HAP-1 (cell line): ENCODE measurements at places on chromosomes 11 and 22.
A peak's percentile ranks its signal among the peaks of the same experiment; 100 is the strongest.

DNA sequence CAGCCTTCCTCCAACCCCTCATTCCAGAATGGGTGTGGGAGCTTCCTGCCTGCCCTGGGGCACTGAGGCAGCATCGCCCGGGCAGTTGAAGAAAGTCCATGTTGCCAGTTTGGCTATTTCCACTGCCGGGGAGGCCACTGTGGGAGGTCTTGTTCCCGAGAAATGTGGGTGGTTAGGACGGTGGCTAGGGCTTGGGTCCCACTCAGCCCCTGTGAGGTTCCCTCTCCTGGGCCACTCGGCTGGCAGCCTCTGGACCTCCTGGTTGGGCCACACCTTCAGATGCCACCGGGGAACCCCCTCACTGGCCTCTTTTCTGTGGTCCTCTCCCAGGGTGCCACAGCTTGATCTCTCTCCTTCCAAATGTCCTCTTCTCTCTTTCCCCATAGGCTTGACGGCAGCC lies 5.1 kb upstream of the PPP6R3 start:
- no peak for DNase-seq

GRCh38 chr11:22869325-22869724 lies 9.1 kb upstream of the CCDC179 start:
- no peak for DNase-seq

GRCh38 chr11:27213232-27213660 lies 149.8 kb downstream of the CCDC34 start:
- peak; percentile 71 for DNase-seq

GRCh38 chr11:22433094-22433455 lies 94.9 kb downstream of the SLC17A6 start:
- no peak for DNase-seq

DNA sequence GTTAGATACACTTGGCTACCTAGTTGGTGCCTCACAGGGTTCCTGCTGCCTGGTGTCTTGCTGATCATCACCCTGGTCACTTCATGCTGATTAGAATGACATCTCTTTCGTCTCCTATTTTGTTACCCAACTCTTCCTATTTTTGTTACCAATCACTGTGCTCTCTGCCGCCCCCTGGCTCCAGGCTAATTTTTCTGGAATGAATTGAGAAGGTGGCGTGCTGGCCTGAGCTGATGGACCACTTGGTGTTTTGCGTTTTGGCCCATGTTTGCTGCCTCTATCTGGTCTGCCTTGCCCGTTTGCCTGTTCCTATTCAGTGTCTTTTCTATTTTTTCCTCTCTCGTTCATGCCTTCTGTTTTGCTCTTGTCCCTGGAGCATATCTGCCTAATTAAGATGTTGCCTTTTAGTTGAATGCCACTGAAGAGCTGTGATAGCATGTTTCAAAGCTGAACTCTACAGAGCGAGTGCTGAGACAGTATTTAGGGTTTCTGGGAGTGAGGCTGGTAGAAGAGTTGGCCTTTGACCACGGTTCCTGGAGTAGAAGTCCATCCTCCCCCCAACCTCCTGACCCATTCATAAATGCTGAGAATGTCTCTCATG lies 5.9 kb upstream of the ATF4 start:
- no peak for DNase-seq

- DNase-seq: no peak
These were observed 26.1 kb upstream of the CARD16 start for GRCh38 chr11:105071089-105071732.

- DNase-seq: no peak
These were observed 1.4 kb upstream of the EMSY start for GRCh38 chr11:76443268-76443980.

- no peak for DNase-seq
These were observed 13.2 kb upstream of the SYVN1 start for GRCh38 chr11:65147352-65148075.

GRCh38 chr11:104837969-104838639 lies 60.2 kb downstream of the CASP12 start:
- DNase-seq: no peak

- no peak for DNase-seq
These were observed 63.5 kb upstream of the FDX1 start for GRCh38 chr11:110366291-110366690.

GRCh38 chr22:29016067-29016938 lies 45.3 kb downstream of the C22orf31 start:
- no peak for DNase-seq

DNA sequence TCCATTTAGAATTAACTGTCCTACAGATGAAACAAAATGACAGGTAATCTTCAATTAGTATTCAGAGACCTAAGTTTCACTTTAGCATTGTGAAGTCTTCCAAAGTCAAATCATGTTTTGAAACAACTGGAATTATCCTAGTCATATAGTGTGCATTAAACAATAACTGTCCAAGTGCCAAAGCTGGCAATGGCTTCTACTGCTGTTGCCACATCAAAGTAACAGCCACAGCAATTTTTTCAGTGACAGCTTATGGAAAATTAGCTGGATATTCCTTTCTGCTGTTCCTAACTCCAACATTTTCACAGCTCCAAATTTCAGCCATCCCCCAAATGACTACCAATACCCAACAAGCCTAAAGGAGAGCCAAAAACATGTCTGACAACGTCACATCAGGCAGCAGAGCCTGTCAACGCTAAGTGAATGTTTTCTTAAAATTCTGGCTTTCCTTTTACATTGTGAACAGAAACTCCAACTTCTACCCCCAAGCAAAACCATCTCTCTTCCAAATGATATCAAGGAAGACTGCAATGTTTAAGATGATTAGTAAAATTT lies 45.3 kb upstream of the CCDC34 start:
- DNase-seq: no peak

DNA sequence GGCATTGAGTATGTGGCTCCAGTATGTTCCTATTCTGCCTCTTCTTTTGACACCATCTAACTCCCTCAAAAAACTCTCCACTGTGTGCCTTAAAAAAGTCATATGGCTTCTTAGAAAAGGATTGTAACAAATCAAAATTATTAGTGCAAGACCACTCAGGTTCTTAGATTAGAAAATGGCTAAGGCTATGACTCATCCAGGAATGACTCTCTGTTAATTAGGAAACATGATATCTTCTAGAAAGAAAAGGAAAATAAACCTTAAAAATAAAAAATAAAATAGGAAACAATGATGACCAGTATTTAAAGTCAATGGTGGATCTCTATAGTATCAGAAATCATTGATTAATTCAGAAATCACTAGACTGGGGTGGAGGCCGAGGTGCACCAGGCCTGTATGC lies 21.7 kb downstream of the SLC25A17 start:
- DNase-seq: no peak

DNA sequence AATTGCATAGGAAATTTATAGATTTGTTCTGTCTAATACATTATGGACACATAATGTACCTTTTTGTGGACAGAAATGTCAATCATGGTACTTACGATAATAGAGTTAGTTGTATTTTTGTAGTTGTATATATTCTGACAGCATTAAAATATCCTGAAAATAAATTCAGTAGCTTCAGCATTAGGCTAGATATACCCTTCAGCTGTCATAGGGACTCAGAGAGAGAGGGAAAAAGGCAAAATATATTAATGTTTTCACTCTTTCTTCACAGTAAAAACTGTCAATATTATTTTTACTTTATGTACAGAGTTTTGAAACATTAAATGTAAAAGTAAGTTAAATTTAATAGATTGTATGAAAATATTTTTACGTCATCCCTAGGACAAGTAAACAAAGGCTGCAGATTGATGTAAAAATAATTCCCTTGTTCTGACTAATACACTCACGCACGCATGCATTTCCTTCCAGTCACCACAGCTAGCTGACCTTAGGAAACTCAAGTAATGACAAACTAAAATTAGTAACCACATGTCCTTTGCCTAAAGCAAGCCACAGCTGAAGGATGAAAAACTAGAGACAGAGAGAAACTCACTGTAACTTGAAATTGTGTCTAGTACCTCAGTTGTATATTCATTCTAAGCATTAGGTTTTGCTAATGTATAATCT lies 104.7 kb upstream of the CARD18 start:
- no peak for DNase-seq

- no peak for DNase-seq
These were observed 119.2 kb downstream of the SPON1 start for GRCh38 chr11:14081581-14082231.

- no peak for DNase-seq
These were observed 1120.7 kb downstream of the LRRC4C start for GRCh38 chr11:40338739-40339138.

DNA sequence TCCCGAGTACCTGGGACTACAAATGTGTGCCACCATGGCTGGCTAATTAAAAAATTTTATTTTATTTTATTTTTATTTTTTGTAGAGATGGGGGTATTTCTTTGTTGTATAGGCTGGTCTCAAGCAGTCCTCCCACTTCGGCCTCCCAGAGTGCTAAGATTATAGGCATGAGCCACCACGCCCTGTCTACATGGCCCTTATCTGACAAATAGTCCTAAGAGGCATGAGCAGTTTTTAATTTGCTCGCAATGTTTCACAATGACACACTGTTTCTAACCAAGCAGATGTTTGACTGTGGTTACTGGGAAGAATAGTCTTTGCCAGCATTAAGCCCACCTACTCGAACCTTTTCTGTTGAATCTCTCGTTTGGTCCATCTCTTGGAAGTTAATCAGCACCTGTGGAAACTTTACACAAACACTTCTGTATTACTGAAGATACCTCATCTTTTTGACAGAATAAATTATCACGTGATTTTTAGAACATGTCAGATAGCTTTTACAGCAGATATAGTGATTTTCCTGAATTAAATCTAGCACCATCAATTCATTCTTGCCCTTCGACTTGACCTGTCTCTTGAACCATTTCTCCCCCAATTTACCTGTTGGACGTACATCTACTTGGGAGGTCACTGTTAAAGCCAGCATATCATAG lies 71.4 kb downstream of the MTMR3 start:
- no peak for DNase-seq

GRCh38 chr11:66116576-66117361 lies 46.7 kb downstream of the PACS1 start:
- DNase-seq: no peak

GRCh38 chr11:97345032-97345431 lies 955.2 kb downstream of the JRKL start:
- DNase-seq: no peak

- no peak for DNase-seq
These were observed 8.8 kb downstream of the LAYN start for GRCh38 chr11:111549196-111549868.

DNA sequence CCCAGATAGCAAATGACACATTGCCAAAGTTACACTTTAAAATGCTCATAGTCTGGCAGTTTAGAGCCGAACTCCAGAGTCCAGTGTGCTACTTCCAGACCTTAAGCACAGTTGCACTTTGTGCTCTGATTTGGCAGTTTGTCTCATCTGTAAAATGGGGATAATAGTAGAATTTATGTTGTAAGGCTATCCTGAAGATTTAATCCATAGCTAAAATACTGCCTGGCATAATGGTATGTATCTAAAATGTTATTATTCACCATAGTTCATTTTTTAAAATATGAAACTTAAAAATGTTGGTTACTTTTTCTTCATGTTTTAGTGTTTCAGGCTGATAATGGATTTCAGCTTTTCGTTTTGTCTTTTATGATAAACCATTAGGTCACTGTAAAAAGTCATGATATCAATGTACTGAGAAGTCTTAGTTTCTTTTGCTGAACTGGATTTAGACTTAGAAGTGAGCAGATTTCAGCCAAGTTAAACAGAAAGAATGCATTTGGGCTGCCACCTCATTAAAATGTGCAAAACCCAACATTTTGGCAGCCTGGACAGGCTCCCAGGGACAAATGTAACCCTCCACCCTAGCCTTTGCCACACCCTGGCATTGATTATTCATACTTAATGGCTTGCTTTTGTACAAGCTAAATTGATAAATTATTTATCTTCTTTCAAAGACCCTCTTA lies 933 bp downstream of the OLFML1 start:
- no peak for DNase-seq

GRCh38 chr11:29282088-29282487 lies 734.7 kb downstream of the KCNA4 start:
- DNase-seq: no peak

DNA sequence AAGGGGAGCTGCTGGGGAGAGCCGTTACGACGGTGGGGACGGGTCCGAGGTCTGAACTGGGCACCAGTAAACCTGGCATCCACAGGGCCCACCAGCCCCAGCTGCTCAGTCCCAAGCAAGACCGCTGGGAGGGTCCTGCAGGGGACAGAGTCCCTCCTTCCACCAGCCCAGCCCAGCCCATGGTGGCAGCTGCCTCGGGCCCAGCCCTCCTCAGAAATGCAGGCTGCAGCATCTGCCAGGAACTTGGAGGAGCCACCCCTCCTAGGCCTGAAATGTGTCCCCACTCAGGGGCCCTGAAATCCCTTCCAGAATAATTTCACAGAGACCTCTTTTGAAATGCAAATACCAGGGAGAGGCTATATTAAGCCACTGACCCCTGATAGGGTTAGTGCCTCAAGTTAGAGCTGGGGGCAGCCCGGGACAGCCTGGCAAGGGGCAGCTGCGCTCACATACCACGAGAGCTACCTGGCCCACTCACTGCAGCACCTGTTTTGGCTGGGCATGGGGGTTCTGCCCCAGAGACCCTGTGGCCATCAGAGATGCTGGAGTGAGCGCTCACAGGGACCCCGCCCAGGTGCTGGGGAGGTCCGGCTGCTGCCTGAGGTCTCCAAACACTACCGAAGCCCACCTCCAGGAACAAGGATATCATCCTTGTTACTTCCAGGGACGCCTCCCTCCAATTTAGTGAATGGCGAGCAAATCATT lies 53.1 kb downstream of the CELSR1 start:
- DNase-seq: peak; percentile 47

GRCh38 chr22:43848366-43849171 lies 13.7 kb downstream of the SULT4A1 start:
- DNase-seq: no peak

DNA sequence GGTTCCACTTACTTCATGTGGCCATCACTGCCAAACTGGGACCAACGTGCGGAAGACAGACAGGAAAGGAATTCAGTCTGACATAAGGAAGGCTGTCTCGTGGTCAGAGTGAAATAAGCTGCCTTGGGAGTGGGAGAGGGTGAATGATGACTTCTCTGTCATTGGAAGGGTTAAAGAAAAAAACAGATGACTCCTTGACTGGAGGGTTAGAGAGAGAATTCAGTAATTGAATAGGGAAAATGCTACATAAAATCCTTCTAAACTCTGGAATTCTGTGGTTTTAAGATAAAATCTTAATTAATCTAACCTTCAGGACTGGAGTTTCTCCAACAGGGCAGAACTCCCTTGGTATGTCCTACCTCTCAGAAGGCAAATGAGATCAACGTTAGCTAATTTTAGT lies 33.8 kb downstream of the RAB30 start:
- no peak for DNase-seq

GRCh38 chr11:101721270-101721669 lies 137.5 kb upstream of the TRPC6 start:
- DNase-seq: no peak

- DNase-seq: no peak
These were observed 354 bp downstream of the POLR2L start for GRCh38 chr11:841981-842369.

GRCh38 chr22:39255449-39256185 lies 10.8 kb upstream of the PDGFB start:
- DNase-seq: no peak
